ENCODE measurements at places on chromosomes 3 and 15.

GRCh38 chr3:107208796-107209195, 168.4 kb upstream of the CCDC54 start:
- no peak for DNase-seq

DNA sequence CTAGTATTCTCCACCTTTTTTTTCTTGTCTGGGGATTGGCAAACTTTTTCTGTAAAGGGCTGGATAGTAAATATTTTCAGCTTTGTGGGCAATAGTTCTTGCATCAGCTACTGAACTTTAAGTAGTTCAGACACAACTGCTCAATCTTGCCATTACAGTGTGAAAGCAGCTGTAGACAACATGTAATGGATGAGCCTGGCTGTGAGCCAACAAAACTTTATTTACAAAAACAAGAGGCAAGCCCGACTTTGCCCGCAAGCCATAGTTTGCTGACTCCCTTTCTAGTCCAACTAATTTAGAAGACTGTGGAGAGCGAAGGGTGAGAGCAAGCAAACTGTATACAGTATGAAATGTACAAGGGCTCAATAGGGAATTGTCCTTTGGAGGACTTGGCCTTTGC, 6.2 kb downstream of the FRMD4B start:
- no peak for DNase-seq

DNA sequence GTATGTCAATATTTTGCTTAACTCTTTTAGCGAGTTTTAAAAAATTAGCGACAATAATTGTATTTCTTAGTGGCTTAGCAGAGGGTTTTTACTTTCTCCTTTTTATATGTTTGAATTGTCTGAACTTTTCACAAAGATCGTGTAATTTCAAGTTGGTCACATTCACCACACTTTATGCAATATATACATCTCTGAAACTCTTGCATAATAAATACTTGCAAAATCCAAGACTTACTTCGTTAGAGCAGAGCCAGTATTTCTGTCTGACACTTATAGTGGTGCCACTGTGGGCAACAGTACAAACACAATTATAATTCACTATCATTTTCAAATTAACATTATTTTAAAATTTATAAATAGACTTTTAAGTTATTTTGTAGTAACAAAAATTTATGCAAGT, 62.0 kb downstream of the SUCNR1 start:
- DNase-seq: no peak

GRCh38 chr3:100043271-100043670, 71.0 kb downstream of the FILIP1L start:
- DNase-seq: no peak
